Thymus (tissue), 14 donors: ENCODE measurements at places on chromosomes 7 and 10. TPM values are rescaled to one million over a fixed set of nuclear protein-coding genes. Genes with fewer than 3 reads are reported as not detected.

DNA sequence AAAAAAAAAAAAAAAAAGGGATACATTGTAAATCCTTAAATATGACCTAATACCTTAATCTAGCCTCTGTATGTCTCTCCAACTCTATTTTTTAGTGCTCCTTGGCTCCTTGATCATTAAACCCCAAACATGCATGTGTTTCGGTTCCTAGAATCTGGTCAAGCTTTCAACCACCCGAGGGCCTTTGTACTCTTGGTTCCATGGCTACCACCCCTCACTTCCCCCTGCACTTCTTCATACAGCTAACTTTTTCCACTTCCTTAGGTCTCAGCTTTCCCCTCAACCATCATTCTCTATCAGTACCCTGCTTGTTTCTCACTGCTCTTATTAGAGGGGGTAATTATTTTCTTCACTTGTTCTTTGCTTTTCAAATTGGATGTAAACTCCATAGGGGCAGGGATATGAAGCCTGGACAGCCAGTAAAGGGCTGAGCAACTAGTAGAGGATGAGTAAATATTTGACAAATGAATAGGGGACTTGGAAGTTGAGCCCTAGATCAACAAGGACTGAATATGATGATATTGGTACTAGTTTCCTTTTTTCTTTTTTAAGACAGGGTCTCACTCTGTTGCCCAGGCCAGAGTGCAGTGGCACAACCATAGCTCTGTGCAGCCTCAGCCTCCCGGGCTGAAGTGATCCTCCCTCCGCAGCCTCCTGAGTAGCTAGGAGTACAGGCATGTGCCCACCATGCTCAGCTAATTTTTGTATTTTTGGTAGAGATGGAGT is 4.3 kb upstream of the GDI2 start:
- H3K4me1 ChIP-seq: peaks cover 12% of the 10 kb centered on the region
- no peak for DNase-seq
- H3K27me3 ChIP-seq: no peaks in the 10 kb centered on the region
- no peak overlapping the region for H3K4me3 ChIP-seq

DNA sequence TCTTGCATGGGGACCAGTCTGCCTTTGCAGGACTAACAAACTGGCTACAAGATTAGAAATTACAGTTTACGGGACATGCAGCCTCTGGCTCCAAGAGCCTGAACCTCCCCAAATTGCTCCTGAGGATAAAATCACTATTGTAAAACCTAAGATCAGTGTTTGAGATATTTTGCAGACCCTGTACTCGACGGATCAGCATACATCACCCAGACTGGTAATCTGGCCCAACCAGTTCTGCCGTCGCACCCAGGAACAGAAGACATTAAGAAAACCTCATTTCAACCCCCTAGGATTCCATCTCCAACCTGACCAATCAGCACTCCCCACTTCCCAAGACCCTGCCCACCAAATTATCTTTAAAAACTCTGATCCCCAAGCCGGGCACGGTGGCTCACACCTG is 27.1 kb upstream of the DNMBP start:
- DNase-seq: no peak
- H3K27me3 ChIP-seq: no peaks in the 10 kb centered on the region
- peaks cover 17% of the 10 kb centered on the region for H3K4me1 ChIP-seq

GRCh38 chr10:119801998-119802538 is 70.6 kb downstream of the MCMBP start:
- peaks cover 3% of the 10 kb centered on the region for H3K36me3 ChIP-seq
- H3K27me3 ChIP-seq: no peaks in the 10 kb centered on the region
- H3K4me3 ChIP-seq: no peak overlapping the region
- no peaks in the 10 kb centered on the region for H3K4me1 ChIP-seq
- no peak overlapping the region for H3K27ac ChIP-seq
- no peak for DNase-seq

DNA sequence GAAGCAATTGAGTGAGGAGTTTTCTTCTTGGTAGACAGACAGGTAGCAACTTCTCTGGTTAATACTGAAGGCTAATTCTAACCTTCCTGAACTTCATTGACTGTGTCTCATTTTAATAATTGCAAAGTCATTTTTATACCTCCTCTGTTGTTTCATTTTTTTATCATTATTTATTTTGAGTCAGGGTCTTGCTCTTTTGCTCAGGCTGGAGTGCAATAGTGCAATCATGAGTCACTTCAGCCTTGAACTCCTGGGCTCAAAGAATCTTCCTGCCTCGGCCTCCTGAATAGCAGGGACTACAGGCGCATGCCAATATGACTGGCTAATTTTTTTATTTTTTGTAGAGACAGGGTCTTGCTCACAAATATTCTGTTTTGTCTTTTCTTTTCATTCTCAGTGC is 45.4 kb downstream of the APBB1IP start:
- H3K27ac ChIP-seq: peak overlapping the region; percentile 96
- no peak for DNase-seq
- peaks cover 76% of the 10 kb centered on the region for H3K4me1 ChIP-seq
- no peaks in the 10 kb centered on the region for H3K27me3 ChIP-seq
- peaks cover 24% of the 10 kb centered on the region for H3K36me3 ChIP-seq

- peaks cover 27% of the 10 kb centered on the region for H3K4me1 ChIP-seq
- DNase-seq: no peak
These were observed 40.6 kb upstream of the NPFFR1 start for GRCh38 chr10:70324339-70324861.

GRCh38 chr7:23893176-23893941 is 183.3 kb downstream of the STK31 start:
- no peak overlapping the region for H3K4me3 ChIP-seq
- H3K27me3 ChIP-seq: peaks cover 7% of the 10 kb centered on the region
- DNase-seq: no peak
- no peak overlapping the region for H3K27ac ChIP-seq
- H3K4me1 ChIP-seq: no peaks in the 10 kb centered on the region

DNA sequence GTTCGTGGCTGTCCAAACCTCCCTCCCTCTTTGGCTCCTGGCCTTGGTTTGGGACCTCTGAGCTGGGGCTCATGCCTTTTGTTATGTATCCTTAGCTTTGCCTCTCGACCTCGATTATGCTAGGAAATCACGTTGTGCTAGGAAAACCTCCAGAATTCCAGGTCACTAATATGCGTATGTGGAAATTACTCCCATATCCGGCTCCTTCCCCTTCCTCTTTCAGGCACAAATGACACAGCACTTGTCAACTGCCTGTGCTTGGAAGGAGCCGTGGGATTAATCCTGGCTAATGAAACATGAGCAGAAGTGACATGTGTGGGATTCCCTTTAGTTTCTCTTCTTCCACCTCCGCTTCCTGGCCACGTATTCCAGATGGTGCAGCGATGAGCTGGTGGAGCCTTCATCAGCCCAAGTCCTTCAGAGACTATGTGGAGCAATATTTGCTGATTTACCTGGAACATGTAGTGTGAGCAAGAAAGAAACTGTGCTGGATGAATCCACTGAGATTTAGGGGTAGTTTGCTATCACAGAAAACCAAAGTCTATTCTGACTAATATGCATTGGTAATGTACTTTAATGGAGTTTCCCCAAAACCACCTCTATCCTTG is 149.2 kb downstream of the REEP3 start:
- H3K27ac ChIP-seq: no peak overlapping the region
- no peaks in the 10 kb centered on the region for H3K27me3 ChIP-seq
- H3K4me1 ChIP-seq: no peaks in the 10 kb centered on the region

GRCh38 chr7:87218796-87219544 is 562 bp downstream of the TMEM243 start:
- H3K4me1 ChIP-seq: peaks cover 45% of the 10 kb centered on the region
- peak; percentile 12 for DNase-seq
- H3K27ac ChIP-seq: peak overlapping the region; percentile 77
- H3K4me3 ChIP-seq: peak overlapping the region; percentile 80
- H3K27me3 ChIP-seq: peaks cover 12% of the 10 kb centered on the region
- H3K36me3 ChIP-seq: peaks cover under 1% of the 10 kb centered on the region

DNA sequence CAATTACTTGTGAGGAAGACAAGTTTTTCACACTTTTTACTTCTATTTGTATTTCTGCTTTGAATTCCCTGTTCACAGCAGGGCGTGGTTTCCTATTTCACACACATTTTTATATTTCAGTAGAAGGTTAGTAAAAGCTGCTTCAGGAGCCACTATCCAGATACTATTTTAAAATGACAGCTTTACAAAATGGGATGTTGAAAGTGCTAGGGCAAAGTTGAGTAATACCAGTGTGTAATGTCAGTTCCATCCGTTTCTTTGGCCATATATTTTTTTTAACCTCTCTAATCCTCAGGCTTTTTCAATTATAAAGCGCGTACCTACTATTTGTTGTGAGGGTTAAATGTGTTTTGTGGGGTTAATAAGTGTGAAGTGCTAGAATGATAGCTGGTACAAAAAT is 276.6 kb downstream of the GPR158 start:
- no peak overlapping the region for H3K4me3 ChIP-seq
- no peaks in the 10 kb centered on the region for H3K36me3 ChIP-seq
- no peak overlapping the region for H3K27ac ChIP-seq
- H3K27me3 ChIP-seq: no peaks in the 10 kb centered on the region
- DNase-seq: no peak
- no peaks in the 10 kb centered on the region for H3K4me1 ChIP-seq

DNA sequence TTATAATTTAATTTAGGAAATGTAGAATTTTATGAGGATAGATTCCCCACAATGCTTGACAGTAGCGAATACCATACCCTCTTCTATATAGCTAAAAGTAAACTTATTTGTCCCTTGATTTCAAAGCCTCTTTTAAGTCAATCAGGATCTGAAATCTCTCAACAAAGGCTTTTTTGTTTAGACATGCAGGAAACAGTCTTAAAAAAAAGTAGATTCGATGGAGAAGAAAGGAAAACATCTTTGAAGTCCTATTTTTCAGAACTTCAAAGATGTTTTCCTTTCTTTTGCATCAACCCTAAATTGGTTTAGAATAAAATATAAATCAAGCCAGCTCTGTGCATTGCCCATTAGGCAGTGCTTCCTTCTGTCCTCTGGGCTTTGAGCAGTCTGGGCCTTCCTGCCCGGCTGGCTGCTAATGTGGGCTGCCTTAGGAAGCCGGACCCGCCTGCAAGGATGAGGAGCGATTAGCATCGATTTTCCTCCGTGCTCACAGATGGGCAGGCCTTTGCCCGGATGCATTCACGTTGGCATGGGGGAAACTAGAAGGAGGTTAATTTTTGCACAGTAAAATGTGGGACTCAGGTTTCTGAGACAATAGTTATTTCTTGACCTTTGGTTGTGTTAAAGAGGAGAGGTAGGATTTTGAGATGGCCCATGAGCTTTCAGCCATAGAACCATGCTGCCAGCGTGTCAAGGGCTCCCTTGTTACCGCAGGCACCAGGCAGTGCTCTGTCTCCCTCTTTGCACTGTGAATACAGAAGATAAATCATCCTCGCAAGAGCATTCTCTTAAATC is 15.5 kb downstream of the MSRB2 start:
- no peaks in the 10 kb centered on the region for H3K27me3 ChIP-seq
- no peaks in the 10 kb centered on the region for H3K4me1 ChIP-seq
- no peak overlapping the region for H3K27ac ChIP-seq
- DNase-seq: no peak
- H3K4me3 ChIP-seq: no peak overlapping the region

DNA sequence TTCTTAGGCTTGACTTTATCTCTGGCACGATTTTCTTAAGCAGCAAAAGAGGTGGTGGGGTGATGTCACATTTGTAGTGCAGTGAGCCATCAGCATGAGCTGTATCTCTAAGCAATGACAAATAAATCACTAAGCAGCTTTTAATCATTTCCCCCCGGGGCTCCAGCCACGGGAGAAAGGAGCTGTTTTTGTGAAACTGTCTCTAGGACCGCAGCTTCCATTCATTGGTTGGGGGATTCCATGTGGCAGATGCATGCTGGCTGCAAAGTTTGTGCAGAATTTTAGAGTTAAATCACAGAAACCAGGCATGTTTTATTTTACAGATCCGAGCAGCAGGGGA is 464 bp downstream of the KIAA1217 start:
- peak overlapping the region; percentile 18 for H3K4me3 ChIP-seq
- DNase-seq: no peak
- no peak overlapping the region for H3K27ac ChIP-seq
- H3K4me1 ChIP-seq: no peaks in the 10 kb centered on the region
- no peaks in the 10 kb centered on the region for H3K36me3 ChIP-seq

DNA sequence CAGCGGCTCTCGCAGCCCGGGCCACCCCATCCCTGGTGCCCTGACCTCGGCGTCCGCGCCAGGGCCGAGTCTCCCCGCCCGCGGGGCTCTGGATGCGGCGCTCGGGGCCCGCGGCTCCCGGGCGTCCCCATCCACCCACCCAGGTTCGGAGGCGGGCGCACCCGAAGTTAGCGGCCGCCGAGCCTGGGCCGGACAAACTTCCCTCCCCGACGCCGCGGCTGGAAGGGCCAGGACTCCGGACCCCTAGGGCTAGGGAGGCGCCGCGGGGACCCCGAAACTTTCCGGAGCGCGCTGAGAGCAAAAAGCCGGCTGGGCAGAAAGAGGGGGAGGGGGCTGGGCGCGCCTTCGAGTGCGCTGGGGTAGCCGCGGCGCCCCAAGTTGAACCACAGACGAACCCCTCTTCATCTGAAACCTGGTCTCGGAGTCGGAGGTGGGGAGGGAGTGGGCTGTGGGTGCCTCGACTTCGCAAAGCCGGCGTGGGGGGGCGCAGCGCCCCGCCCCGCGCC is 3.7 kb upstream of the ELFN1 start:
- no peaks in the 10 kb centered on the region for H3K4me1 ChIP-seq
- DNase-seq: no peak
- peak overlapping the region; percentile 40 for H3K4me3 ChIP-seq
- no peaks in the 10 kb centered on the region for H3K36me3 ChIP-seq

DNA sequence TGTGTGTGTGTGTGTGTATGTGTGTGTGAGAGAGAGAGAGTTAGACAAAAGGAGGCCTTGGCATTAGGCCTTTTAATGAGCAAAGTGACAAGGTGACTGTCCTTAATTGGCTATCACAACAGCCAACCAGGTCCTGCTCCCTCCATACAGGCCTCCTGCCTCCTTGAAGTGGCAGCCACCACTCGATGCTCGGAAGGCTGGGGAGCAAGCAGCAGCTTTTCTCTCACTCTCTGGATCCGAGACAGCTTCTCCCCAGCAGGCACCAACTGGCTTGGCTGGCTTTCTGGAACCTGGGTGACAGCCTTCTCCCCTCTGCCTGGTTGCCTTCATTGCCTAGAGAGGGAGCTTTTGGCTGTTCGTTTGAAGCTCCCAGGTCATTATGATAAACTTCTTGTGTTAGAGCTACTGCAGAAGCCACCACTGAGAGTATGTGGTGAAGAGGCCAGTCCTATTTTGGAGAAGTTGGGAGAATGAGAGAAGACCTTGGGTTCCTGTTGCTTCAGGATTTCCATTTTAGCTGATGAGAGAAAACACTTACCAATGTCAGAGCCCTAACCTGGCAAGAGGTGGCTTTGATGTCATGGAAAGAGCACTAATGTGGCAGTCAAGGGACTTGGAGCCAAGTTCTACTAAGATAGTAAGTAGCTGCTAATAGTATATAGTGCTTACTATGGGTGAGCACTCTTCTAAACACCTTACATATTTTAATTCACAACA is 37.6 kb downstream of the RPS24 start:
- no peaks in the 10 kb centered on the region for H3K27me3 ChIP-seq
- no peak for DNase-seq
- H3K27ac ChIP-seq: no peak overlapping the region
- no peaks in the 10 kb centered on the region for H3K36me3 ChIP-seq
- no peak overlapping the region for H3K4me3 ChIP-seq

- H3K4me3 ChIP-seq: no peak overlapping the region
- H3K27ac ChIP-seq: no peak overlapping the region
- DNase-seq: no peak
- no peaks in the 10 kb centered on the region for H3K4me1 ChIP-seq
These were observed 17.4 kb downstream of the CYP3A4 start for GRCh38 chr7:99766484-99767099.

TMEM184A gene
- total RNA-seq: 0.47 TPM

BHLHA15 gene
- total RNA-seq: not detected

BRI3 gene
- total RNA-seq: 28.8 TPM

RHOBTB1 gene
- total RNA-seq: 4.5 TPM

KLHDC10 gene
- 11.8 TPM for total RNA-seq

SORBS1 gene
- total RNA-seq: 1.9 TPM

PTPRZ1 gene
- total RNA-seq: 0.47 TPM

CUBN gene
- total RNA-seq: 1.7 TPM

GTF2IRD2 gene
- 10.9 TPM for total RNA-seq

MSMB gene
- 1.1 TPM for total RNA-seq

DHTKD1 gene
- total RNA-seq: 14.4 TPM

UBTD1 gene
- total RNA-seq: 2.5 TPM

SLC26A3 gene
- 0.09 TPM for total RNA-seq
